Stimulated activated CD8-positive, alpha-beta memory T cell treated with anti-CD3 and anti-CD28 coated beads, Interleukin-2, amount 100 ng/mL, for 1 hour (primary cell): ENCODE measurements at places on chromosomes 7 and 10.

DNA sequence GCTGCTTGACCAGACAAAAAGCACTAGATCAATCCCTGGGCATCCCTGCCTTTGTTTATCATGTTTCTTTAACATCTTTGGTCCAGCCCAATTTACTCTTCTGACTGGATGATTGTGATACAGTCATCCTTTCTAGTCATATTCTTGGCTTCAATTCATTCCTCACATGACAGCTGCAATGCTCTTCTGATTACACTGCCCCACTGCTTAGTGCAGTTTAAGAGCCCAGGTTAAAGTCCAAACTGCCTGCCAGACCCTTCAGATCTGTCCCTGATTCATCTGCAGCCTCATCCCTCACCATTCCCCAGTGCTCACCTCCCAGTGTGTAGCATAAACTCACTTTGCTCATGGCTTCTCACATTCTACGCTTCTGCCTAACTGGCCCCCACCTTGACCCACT lies 383.8 kb downstream of the TNS3 start:
- no peak for DNase-seq

DNA sequence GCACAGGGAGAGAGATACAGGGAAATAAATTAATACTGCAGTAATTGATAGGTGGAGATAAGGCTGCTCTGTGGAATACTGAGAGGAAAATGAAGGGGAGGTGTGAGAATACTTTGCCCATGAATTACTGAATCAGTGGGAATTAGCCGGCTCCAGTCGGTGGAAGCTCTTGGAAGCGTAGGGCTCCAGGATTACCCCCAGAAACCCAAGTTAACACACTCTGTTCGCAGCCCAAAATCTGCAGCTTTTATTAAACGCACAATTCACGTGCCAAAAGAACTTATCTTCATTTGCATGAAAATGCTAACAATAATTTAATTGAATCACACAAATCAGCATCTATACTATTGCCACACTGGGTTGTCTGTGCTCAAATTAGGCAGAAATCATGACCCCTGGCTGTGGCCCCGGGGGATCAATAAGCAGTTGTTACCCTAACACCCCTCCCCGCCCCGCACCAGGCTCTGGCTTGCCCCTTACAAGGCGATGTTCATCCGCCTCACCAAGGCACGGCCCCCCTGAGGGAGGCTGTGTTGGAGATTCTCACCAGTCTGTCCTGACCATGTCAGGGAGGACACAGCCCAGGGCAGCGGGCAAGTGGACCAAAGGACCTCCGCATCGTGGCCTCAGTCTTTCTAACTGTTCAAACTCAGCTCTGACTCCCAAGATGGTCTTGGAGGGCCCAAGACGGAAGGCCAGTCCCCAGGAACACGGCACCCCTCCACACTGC lies 48.4 kb upstream of the MGMT start:
- DNase-seq = no peak

GRCh38 chr7:138167222-138167621 lies 91.0 kb downstream of the AKR1D1 start:
- no peak for DNase-seq

DNA sequence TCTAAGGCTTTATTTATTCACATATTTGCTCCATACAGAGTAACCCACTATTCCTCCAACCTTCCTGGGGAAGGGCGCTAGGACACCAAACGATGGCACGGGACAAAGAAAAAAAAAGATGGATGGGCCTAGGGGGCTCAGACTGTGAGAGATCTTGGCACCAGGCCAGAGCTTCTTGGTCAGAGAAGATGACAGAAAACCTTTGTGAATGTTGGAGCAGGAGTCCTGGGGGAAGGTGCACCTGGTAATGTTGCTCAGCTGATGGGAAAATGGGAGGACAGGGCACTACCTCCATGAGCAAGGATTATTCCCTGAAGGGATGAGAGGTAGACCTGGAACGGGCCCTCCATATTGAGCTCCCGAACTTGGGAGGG lies 1.4 kb upstream of the SH3PXD2A start:
- DNase-seq = no peak

DNA sequence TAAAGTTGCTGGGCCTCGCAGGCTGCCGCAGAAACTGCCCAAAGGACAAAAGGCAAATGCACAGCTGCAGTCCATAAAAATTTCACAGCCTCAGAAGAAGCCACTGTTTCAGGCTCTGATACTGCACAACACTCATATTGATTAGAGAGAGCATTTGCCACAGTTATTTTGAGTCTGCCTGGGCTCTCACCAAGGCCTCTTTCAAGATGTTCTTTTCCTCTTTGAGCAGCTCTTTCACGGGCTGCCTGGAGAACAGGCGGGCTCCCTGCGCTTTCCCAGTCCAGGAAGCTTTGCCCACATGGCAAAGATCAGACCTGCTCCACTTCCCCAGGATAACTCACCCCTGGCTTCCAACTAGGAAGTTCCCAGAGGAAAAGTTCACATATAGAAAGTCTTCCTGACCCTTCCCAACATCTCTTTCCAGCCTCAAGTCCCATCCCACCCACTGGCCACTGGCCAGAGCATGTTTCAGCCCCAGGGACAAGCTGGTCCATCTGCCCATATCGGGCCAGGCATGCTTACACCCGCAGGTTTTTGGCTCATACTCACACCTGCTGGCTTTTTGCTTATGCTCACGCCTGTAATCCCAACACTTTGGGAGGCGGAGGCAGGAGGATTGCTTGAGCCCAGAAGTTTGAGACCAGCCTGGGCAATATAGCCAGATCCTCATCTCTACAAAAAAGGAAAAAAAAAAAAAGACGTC lies 3.3 kb downstream of the SLIT1 start:
- no peak for DNase-seq

DNA sequence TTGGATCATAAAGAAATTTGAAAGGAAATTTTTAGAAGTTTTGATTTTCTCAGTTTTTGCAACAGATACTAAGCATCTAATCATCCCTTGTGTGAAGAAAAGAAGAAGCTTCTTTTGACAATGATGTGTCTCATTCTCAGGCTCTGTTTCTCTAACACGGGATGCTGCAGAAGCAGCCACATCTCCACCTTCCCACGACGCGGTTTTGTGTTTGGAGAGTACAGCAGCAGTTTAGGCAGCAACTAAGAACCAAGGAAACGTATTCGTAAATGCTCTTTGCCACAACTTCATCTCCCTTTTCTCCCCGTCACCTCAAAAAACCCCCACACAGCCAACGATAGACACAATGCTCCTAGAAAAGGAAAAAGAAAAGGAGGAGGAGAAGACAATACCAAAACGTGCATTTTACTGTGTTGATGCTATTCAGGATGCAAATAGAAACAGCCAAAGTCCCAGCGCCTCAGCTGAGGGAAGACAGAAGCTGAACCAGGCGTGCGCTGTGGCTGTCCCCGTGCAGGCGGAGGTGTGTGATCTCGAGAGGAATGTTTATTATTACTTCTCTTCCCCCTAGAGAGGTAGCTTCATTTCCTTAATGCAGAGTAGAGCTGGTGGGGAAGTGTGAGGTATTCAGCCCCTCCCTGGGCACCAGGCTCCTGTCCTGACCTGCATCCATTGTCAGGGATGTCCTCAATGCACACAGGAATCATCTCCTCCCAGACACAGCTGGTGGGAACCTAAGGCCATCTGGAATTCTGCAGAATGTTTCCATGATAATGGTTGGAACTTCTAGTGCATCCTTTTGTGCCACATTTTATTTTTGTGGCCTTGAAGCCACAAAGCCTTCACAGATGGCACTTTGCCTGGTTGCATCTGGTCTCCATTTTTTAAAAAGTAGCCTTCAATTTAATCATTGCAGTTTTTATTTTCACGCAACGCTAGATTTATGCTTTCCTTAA lies 174.6 kb upstream of the KLF6 start:
- no peak for DNase-seq

- DNase-seq = no peak
Observed at GRCh38 chr7:49523870-49524269, 249.6 kb upstream of the VWC2 start.

GRCh38 chr7:122161628-122162027 lies 17.6 kb upstream of the AASS start:
- DNase-seq = no peak

DNA sequence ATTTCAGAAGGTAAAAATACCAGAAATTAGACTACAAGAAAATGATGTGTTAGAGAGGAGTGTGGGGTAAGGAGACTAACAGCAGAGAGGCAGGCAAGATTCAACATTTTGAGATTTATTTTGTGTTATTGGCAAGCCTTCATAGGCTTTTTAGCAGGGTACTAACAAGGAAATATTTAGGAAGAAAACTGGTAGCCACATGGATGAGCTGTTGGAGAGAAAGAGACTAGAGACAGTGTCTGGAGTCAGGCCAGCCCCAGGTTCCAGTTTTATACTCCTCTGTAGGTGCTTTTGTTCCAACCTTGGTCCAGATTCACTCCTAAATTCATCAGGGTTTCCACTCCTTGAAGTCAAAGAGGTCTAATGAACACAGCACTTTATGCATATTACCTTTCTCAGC lies 41.1 kb downstream of the GPRIN2 start:
- no peak for DNase-seq

DNA sequence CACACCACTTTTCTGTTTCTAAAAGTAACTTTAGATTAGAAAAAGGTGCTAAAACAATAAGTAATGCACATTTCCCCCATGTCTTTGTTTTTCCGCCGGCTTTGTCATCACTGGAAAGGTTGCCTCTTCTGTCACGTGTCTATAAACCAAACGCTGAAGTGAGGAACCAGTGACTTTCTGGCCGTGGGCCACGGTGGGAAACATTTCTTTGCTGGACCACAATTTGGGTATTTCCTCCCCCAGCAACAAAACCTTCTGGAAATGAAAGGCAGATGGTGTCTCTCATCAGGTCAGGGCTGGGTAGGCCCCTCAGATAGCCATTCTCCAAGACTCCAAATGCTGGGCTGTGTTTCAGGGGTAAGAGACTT lies 174.5 kb downstream of the SH3PXD2A start:
- no peak for DNase-seq

DNA sequence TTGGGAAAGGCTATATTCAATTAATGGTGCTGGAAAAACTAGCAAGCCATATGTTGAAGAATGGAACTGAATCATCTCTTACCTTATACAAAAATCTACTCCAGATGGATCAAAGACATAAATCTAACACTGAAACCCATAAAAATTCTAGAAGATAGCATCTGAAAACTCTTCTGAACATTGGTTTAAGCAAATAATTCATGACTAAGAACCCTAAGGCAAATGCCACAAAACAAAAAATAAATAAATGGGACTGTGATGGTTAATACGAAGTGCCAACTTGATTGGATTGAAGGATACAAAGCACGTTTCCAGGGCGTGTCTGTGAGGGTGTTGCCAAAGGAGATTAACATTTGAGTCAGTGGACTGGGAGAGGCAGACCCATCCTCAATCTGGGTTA lies 1130.0 kb downstream of the DNAJB9 start:
- no peak for DNase-seq

GRCh38 chr10:13758756-13759155 lies 172.0 kb downstream of the PRPF18 start:
- DNase-seq = no peak

DNA sequence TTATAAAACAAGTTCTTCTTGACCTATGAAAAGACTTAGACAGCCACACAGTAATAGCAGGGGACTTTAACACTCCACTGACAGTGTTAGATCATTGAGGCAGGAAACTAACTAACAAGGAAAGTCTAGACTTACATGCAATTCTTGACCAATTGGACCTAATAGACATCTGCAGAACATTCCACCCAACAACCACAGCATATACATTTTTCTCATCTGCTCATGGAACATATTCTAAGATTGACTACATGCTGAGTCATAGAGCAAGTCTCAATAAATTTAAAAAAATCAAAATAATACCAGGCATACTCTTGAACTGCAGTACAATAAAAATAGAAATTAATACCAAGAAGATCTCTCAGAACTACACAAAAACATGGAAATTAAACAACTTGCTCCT lies 219.5 kb upstream of the HPS1 start:
- no peak for DNase-seq

- DNase-seq = no peak
Observed at GRCh38 chr10:100637785-100638184, 102.0 kb downstream of the HIF1AN start.

GRCh38 chr7:86645225-86645608 lies 1.5 kb downstream of the GRM3 start:
- no peak for DNase-seq

DNA sequence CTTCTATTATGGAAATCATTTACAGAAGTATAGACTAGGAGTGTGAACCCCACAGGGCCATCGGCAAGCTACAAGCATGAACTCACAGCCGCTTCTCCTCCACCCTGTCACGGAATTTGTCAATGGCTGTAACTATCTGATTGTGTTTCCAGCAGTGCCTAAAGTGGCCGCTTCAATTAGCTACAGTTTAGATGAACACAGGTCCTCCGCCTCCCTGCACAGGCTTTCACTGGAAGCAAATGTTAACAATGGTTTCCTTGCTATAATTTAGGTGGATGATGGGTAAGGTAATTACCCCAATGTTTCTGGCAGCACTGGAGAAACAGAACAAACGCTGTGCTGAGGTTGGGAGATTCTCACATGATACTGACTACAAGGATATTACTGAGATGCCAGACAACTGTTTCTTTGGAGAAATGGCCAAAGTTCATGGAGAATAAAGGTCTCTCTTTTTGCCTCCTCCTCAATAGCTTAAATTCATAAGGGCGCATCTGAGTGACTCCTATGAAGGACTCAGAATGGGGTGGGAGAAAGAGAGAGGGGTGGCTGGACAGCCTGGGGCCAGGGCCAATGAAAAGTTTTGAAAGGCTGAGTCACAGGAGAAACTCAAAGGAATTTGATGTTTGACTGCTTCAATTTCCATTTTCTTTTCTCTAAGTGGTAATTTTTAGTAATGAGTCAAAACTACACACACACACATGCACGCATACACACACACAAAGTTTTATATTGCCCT lies 78.9 kb downstream of the SVIL start:
- DNase-seq = no peak

GRCh38 chr10:57786850-57787750 lies 480.6 kb downstream of the IPMK start:
- no peak for DNase-seq

GRCh38 chr7:49389871-49390479 lies 383.5 kb upstream of the VWC2 start:
- no peak for DNase-seq

DNA sequence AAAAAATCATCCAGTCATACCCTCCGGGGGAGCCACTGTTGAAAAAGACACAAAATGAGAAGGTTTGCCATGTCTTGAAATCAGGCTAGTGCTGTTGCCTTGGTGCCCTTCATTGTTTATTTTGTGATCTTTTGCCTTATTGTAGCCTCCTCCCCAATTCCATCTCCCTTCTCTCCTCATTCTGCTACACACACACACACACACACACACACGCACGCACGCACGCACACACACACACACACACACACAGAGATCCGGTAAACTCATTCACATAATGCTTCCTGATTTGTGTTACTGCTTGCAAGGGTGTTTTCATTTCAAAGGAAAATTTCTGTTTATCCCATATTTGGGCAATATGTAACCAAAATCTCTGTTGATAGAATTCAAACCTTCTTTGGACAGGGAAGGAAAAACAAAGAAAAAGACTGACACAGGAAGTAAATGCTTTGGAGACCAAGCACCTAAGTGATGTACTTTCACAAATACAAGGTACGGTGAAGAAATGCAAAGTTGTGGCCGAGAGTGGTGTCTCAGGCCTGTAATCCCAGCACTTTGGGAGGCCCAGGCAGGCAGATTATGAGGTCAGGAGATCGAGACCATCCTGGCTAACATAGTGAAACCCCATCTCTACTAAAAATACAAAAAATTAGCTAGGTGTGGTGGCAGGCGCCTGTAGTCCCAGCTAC lies 141.1 kb upstream of the CDK13 start:
- DNase-seq = no peak

- DNase-seq = no peak
Observed at GRCh38 chr10:3982746-3983442, 197.9 kb upstream of the KLF6 start.
